Mesothelial cell of epicardium (in vitro differentiated cells): ENCODE measurements at places on chromosomes 1 and 21. TPM values are rescaled to one million over a fixed set of nuclear protein-coding genes. Genes with fewer than 3 reads are reported as not detected.

TLR5 gene
- total RNA-seq = 2.5 to 3.8 TPM (median 3.1 TPM) in 3 replicates

MFAP2 gene
- 445 to 466 TPM (median 459 TPM) in 3 replicates for total RNA-seq

SLFNL1 gene
- total RNA-seq = 1.2 to 1.4 TPM (median 1.3 TPM) in 3 replicates

- no peak for DNase-seq
Observed at GRCh38 chr1:10733474-10734366, 62.7 kb downstream of the CASZ1 start.

DNA sequence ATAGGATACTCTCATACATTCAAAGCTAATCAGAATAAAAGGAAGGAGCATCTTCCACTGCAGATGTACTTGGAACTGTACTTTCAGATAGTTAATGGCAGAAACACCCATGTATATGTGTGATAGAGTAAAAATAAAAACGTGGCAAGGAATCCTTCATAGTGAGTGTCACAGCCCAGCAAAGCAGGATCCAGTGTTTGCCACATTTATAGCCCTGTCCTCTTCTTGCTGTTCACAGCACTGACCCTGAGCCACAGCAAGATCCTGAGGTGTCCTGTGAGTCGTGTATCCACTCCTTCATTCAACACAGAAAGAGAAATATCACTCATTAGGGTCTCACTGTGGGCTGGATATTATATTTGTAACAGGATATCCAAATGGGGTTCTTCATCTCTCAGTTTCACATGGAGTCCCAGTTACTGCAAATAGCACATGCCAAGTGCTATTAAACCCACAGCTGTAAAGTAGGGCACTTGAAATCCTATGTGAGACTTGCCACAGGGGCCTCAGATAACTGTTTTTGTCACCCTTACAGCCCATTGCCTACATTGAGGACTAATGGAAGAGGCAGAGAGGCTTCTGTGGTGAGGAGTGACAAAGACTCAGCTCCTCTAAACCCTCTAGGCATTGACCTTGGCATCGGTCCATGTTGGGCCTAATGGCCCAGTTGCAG lies 41.3 kb downstream of the CYP2J2 start:
- no peak for DNase-seq

DNA sequence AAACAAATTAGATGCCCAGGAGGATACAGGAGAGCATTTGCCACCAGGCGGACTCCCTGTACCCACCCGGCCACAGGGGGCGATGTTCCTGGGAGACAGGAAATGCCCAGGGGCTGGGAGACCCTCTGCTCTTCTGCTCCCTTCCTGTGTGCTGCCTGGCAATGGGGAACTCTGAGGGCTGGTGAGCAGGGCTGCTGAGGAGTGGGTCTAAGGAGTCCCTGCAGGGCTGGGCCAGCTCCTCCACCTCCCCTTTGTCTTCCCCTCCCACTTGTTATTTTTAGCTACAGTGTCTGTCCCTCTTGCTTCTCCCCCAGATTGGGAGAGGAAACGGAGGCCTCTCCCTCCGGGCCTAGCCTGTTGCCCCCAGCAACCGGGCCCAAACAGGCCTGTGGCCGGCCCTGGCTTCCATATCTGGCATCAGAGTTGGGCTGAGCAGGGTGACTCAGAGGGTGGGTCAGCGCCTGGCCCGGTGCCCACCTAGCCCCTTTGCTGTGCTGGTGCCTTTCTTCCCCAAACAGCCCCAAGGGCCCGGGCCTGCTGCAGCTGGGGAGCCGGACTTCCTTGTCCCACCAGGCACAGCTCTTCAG lies 11.6 kb downstream of the LMNA start:
- DNase-seq = peak; percentile 78

GRCh38 chr1:81044708-81045107 lies 756.0 kb upstream of the ADGRL2 start:
- DNase-seq = no peak

DNA sequence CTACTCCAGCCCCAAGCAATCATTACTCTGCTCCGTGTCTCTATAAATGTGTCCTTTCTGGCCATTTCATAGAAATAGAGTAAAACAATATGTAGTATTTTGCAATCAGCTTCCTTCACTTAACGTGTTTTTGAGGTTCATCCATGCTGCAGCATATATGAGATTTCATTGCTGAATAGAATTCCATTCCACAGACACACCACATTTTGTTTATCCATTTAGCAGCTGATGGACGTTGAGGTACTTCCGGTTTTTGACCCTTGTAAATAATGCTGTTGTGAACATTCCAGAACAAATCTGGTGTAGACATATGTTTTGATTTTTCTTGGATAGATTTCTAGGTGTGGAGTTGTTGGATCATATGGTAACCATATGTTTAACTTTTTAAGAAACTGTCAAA lies 30.7 kb downstream of the ADAM30 start:
- no peak for DNase-seq

DNA sequence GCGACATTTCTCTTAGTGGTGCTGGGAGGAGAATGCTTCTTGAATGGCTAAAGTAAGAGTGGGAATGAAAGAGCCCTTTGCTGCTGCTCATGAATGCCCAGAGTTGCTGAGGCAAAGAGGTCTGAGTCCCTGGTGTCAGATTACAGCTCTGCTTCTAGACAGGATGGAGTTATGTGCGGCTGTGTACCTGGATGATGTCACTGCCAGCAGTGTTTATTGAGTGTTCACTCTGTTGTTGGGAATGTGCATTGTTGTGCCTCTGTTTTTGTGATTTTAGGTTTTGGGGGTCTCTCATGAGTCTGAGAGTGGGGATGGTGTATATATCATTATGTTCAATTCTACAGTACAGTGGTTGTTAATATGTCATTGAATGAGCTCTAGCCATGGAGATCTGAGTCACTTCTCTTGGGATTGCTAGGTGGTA lies 2.7 kb downstream of the CDC14A start:
- DNase-seq = peak; percentile 44

- DNase-seq = no peak
Observed at GRCh38 chr1:243977094-243977493, 74.0 kb upstream of the ZBTB18 start.

- DNase-seq = no peak
Observed at GRCh38 chr1:61042466-61043009, 39.8 kb upstream of the NFIA start.
